NAMALWA (cell line): ENCODE measurements at places on chromosomes 5 and 9.

- DNase-seq: no peak
Measured at GRCh38 chr5:79929095-79929494, 62.0 kb downstream of the MTX3 start.

DNA sequence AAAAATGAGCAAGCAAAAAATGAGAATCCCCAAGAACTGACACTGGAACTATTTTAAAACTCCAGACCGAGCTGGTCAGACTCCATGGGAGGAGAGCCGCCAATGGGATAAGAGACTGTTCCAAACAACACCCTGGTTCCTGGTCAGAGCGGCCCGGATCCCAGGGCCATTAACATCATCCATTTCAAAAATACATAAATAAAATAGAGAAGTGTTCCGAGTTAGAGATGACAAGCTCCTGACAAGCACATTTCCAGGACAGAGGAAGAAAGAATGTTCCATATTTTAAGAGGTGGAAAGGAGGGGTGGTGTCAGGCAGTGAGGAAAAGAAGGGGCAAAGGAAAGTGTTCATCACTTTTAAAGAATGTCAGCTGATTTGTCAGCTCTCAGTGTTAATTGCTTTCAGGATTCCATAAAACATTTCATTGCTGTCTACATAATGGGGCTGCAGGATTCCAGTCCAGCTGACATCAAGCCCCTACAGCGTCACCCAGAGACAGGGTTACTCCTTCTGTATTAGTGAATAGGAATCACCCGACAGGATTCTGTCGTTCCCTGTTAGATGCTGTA lies 202.5 kb upstream of the TRIM32 start:
- DNase-seq: no peak

DNA sequence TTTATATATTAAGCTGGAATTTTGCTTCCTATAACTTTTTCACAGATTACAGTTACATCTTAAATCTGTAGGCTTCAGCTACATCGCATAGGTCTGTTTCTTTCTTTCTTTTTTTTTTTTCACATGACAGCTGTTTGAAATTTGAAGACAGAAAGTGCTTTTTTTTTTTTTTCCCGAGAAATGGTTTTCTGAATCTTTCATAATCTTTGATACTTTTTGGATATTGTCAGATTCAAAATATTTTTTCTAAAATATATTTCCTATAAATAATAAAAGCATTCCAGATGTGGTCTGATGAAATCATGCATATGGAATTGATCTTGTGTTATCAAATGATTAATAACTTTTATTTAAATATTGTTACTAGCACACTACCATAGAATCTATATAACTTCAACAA lies 212.2 kb downstream of the TAF11L14 start:
- no peak for DNase-seq

GRCh38 chr9:124735121-124735520 lies 36.0 kb downstream of the NR6A1 start:
- no peak for DNase-seq

DNA sequence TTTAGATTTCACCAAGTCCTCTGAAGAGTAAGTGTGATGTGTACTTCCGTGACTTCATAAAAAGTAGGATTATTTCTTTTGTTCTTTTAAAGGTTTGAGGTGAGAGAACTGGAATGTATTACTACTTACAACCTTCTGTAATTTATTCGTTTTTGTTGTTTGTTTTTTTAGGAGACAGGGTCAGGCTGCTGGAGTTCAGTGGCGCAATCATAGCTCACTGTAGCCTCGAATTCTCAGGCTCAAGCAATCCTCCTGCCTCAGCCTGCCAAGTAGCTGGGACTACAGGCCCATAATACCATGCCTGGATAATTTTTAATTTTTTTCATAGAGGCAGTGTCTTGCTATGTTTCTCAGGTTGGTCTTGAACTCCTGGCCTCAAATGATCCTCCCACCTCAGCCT lies 68.3 kb upstream of the RETREG1 start:
- DNase-seq: no peak

GRCh38 chr5:34835664-34836063 lies 3.3 kb upstream of the TTC23L start:
- DNase-seq: no peak

GRCh38 chr9:10146517-10147331 lies 466.1 kb downstream of the PTPRD start:
- DNase-seq: no peak

DNA sequence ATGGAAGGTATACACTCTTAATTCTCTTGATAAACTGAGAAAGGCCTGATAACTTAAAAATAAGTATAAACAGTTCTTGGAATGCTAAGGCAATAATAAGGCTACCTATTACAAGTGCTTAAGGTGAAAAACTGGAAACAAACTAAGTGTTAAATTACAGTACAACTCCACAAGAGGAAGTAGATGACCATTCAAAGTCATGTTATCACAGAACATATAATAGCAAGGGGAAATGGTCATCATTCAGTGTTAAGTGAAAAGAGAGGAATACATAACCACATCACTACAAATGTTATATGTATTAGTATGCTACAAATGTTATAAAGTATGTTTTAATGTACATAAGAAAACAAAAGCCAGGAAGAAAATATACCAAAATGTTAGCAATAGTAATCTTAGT lies 135.9 kb downstream of the CCDC192 start:
- DNase-seq: no peak

DNA sequence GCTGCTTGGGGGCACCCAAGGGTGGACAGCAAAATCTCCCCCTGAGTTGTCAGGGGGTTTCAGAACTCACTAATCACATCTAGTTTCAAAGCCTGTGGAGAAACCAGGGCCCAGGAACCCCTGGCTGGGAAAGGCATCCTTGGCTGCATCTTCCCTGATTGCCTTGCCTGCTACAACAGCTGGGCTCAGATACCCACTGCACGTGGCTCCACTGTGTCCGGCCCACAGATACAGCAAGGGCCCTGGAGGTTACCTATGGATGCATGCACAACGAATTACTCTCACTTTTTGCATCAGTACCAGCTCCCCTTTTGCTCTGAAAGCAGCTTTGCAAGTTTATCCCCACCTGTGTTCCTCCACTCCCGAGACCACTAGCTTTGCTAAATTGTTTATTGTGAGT lies 55.0 kb downstream of the ATP10B start:
- no peak for DNase-seq

DNA sequence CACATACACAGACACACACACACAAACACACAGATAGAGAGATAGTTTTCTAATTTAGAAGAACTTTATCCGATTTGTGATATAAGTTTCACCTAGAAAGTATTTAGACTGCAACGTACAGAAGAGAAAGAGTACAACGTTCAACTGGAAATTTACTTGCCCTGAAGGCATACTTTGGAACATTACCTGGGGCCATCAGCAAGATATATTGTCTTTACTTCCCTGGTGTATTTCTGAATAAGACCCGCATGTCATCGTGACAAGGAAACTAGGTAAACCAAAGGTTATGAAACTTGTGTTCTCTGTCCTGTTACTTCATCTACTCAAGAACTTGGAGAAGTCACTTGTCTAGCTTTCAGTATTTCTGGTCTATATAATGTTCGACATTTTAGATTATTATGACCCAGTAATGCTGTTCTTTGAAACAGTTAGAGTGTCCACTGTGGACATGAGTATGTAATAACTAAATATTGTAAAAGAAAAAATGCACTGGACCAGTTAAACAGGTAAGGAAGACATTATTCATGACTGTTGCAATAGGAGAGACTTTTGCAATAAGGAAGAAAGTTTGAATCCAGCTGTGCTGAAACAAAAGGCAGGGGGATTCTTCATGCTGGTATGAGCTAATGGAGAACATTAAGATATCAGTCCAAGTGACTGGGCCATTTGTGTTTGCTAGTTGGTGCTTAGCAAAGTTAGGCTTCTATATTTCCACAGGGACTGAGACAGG lies 1791.1 kb downstream of the MAT2B start:
- DNase-seq: no peak

GRCh38 chr9:100554935-100555401 lies 22.9 kb upstream of the CAVIN4 start:
- DNase-seq: no peak

DNA sequence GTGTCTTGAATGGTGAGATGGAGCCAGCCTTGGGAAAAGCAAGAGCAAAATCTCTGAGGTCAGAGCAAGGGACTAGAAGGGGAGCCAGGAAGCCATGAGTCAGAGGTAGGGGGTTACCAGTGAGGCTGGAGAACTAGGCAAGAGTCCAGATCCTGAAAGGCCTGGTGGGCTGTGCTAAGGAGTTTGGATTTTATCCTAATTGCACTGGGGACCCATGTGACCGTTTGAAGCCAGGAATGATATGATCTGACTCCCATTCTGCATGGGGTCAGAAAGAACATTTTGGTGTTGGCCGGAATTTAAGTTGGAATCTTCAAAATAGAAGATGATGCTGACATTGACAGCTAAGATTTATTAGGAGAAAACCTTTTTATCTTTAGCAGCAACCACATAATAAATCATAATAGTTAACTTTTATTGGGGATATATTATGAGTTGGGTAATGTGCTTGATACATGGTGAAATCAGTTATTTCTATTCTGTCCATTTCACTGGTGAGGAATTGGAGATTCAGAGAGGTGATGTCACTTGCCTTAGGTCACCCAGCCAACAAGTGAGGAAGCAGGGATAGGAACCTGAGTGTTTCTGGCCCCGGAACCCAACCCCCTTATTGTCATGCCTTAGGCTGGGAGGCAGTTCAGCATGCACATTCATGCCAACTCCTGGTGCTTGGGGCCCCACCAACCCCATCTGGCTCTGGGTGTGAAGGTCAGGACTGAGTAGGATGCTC lies 61.5 kb upstream of the RARS1 start:
- no peak for DNase-seq

DNA sequence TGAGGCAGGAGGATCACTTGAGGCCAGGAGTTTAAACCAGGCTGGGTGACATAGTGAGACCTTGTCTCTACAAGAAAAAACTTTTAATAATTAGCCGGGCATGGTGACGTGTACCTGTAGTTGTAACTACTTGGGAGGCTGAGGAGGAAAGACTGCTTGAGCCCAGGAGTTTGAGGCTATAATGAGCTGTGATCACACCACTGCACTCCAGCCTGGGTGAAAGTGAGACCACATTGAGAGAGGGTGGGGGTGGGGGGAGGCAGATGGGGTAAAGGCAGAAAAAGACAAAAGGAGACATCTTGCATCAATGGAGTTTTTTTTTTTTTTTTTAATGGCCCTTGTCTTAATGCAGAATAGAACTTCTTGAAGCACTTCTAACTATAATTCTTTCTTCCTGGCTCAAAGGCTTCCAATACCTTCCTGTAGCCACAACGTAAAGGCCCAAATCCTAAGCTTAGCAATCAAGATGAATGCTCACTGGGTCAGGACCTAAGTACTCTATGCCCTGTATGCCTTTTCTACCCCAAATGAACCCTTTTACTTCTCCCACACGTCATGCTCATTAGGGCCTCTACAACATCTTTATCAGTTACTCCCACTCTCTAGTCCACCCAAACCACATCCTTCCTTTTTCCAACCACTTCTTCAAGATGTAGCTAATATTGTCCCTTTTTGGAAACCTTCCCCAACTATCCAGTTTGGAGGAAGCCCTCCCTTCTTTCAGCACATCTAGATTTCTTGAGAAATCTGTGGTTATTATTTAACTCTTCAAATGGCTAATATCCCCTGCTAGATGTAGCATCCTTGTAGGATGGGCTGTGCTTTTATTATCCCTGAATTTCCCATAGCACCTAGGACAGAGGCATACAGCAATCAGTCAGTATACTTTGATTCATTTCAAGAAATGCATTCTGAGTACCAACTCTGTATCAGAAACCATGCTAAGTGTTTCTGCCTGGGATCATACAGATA lies 40.8 kb downstream of the CSF2 start:
- no peak for DNase-seq

DNA sequence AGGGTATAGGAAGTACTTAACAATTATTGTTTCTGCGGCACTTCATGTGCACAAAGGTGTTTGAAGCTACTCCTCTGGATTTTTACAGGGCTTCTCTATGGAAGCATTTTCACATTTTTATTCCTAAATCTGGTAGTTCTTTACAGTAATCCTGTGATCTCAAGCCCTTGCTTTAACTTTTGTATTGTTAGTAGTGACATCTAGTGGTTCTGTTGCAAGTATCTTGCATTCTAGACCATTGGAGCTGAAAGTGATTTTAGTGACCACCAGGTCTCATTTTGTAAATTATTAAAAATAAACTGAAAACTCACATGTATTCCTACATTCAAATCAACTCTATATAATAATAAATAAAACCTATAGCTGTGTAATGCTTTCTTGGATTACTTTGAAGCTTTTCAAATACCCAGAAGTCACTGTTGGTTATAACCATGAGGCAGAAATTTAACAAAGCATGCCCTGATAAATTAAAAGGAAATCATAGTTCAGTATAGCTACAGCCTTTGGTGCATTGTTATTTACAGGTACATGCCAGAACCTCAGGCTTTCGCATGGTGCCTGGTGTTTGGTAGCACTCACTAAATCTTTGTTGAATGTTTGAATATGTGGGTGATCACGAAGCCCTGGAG lies 18.9 kb downstream of the RPS23 start:
- DNase-seq: peak; percentile 59

GRCh38 chr5:149407323-149408251 lies 28.5 kb upstream of the IL17B start:
- no peak for DNase-seq

- no peak for DNase-seq
Measured at GRCh38 chr5:43592363-43592762, 10.6 kb upstream of the NNT start.

GRCh38 chr5:14186059-14186830 lies 43.1 kb downstream of the TRIO start:
- DNase-seq: no peak

DNA sequence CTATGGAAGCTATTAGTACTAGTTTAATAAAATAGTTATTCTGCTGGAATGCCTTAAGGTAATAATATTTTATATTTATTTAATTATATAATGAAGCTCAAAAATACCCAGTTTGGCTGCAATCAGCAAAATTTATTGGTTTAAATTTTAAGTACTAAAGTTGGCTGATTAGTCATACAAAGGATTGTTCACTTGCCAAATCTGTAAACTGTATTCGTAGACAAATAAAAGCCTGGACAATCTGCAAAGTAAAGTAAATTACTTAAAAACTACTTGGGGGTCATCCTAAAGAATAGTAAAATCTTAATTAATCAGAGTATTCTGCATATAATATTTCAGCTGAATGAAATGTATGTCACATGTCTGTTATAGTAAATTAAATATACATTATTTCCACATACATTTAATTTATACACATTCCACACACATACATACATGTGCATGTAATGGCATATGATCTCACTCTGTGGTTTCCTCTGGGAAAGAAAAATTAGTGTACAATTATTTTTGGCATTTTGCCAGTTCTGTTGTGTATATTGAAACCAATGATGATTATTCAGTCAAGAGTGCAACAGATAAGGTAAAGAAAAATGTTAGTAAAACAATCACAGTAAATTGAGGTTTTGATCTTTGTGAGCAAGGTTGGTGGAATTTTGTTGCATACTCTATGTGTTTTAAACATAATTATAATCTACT lies 455.9 kb downstream of the CDH9 start:
- DNase-seq: no peak

DNA sequence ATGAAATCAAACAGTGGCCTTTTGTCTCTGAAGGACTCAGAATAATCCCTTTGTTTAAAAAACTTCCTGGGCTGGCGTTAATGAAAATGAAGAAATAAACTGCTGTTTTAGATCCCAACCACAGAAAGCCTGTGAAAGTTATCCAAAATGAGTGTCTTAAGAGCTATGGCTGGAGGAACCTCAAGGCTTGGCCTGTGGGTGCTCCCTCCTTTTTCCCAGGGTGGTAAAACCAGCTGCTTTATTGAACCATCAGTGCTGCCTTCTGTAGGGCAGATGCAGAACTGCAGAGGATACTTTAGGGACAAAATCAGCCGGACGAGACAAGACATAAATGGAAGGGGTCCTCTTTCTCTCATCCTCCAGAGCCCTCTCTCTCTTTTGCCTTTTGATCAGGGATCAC lies 100.9 kb downstream of the SMARCA2 start:
- peak; percentile 45 for DNase-seq

- no peak for DNase-seq
Measured at GRCh38 chr5:159763562-159763961, 152.7 kb upstream of the ADRA1B start.
